Activated CD4-positive, alpha-beta memory T cell treated with anti-CD3 and anti-CD28 coated beads for 36 hours (primary cell): ENCODE measurements at places on chromosomes 6 and 20.

- H3K4me1 ChIP-seq: peaks cover 43% of the 10 kb centered on the region
- H3K36me3 ChIP-seq: no peaks in the 10 kb centered on the region
- DNase-seq: peak; percentile 49
- peaks cover 2% of the 10 kb centered on the region for H3K27me3 ChIP-seq
- no peak overlapping the region for H3K4me3 ChIP-seq
- H3K27ac ChIP-seq: no peak overlapping the region
Observed at GRCh38 chr6:149264629-149265028, 52.9 kb upstream of the TAB2 start.

DNA sequence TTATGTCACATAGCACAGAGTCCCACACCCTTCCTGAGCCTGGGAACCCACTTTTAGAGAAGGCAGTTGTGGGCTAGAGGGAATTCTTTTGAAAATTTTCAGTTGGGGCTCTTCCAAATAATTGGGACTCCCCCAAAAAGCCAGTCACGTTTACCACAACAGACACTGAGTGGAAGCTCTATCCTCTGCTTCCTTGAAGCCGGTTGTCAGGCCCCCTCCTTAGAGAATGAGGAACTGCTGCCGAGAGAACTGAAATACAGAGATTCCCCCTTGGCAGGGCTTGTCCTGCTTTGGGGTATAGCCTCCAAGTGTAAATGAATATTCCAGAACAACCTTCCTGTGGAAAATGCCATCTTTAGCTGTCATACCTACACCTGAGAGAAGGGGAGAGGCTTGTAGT is 2.7 kb upstream of the JAG1 start:
- H3K4me3 ChIP-seq: no peak overlapping the region
- no peaks in the 10 kb centered on the region for H3K36me3 ChIP-seq

GRCh38 chr6:47105469-47106178 is 63.5 kb upstream of the ADGRF1 start:
- no peaks in the 10 kb centered on the region for H3K36me3 ChIP-seq
- H3K4me3 ChIP-seq: no peak overlapping the region
- no peak overlapping the region for H3K27ac ChIP-seq
- H3K4me1 ChIP-seq: no peaks in the 10 kb centered on the region

DNA sequence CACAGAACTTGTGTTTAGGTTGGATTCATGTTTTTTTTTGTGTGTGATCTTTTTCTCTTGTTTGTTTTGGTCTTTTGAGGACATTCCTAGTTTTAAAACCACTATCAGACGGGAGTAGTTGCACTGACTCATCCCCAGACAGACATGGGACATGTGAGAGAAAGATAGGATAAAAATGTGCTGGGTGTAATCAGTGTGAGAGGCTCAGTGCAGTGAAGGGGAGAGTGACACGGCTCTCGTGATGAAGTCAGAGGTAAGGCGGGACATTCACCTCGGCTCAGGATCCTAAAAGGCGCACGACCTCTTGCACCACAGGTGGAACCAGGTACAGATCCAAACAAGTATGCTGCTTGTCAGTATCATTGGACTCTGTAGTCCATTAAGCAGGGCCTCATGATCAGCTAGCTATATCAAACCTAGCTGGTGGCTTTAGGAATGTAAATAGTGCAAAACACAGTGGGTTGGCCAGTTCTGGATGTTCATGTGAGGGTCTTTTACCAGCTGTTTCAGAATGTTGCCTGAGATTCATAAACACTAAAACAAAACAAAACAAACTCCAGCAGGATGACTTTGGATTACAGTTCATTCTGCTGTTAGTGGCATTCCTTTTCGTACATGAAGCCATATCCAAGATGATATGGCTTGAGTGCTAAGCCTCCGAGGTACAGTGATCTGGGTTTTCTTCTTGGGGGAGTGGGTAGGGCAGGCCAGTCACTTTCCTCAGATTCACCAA is 18.0 kb downstream of the FOXO3 start:
- no peaks in the 10 kb centered on the region for H3K27me3 ChIP-seq
- H3K4me3 ChIP-seq: no peak overlapping the region
- DNase-seq: no peak

- no peaks in the 10 kb centered on the region for H3K36me3 ChIP-seq
- H3K4me1 ChIP-seq: no peaks in the 10 kb centered on the region
- H3K27ac ChIP-seq: no peak overlapping the region
- H3K27me3 ChIP-seq: no peaks in the 10 kb centered on the region
- DNase-seq: no peak
Observed at GRCh38 chr6:165191461-165191860, 117.9 kb downstream of the C6orf118 start.

DNA sequence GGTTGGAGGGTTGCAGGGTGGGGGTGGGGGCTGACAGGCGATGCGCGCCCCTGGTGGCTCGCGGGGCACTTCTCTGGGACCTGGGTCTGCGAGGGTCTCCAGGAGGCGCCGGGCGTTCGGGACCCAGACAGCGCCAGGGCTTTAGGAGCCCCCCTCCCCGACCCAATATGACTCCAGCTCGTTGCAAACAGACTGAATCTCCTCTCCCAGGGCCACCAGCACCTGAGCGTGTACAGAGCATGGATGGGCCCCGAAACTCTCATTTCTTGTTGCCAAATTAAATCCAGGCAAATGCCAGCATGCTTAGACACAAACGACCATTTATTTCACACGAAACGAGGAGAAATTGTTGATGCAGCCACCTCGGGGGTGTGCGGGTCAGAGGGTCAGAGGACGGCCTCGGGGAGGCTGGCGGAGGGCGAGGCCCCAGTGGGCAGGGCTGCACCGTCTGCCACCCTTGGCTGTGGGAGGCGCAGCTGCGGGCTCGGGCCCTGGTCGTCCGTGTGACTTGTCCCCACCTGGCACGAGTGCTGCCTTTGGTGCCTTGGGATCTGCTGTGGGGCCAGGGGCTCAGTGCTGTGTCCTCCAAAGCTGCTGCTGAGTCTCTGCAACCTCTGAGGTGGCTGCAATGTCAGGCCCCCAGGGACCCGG is 20.9 kb upstream of the GATA5 start:
- H3K36me3 ChIP-seq: no peaks in the 10 kb centered on the region
- no peak overlapping the region for H3K4me3 ChIP-seq
- DNase-seq: peak; percentile 41
- H3K27ac ChIP-seq: no peak overlapping the region
- H3K4me1 ChIP-seq: peaks cover 15% of the 10 kb centered on the region

GRCh38 chr6:45813943-45814342 is 201.7 kb downstream of the CLIC5 start:
- H3K27ac ChIP-seq: peak overlapping the region; percentile 46
- H3K4me3 ChIP-seq: no peak overlapping the region
- no peak for DNase-seq
- peaks cover 6% of the 10 kb centered on the region for H3K36me3 ChIP-seq
- peaks cover 38% of the 10 kb centered on the region for H3K4me1 ChIP-seq

- no peak for DNase-seq
- no peak overlapping the region for H3K27ac ChIP-seq
- no peaks in the 10 kb centered on the region for H3K27me3 ChIP-seq
- H3K4me1 ChIP-seq: peaks cover 2% of the 10 kb centered on the region
- no peaks in the 10 kb centered on the region for H3K36me3 ChIP-seq
Observed at GRCh38 chr6:127464161-127464880, 5.1 kb upstream of the KIAA0408 start.

GRCh38 chr6:30826961-30827342 is 57.4 kb upstream of the DDR1 start:
- H3K36me3 ChIP-seq: peaks cover 7% of the 10 kb centered on the region
- no peaks in the 10 kb centered on the region for H3K27me3 ChIP-seq
- peaks cover 76% of the 10 kb centered on the region for H3K4me1 ChIP-seq
- peak overlapping the region; percentile 96 for H3K27ac ChIP-seq
- no peak overlapping the region for H3K4me3 ChIP-seq
- DNase-seq: peak; percentile 58

DNA sequence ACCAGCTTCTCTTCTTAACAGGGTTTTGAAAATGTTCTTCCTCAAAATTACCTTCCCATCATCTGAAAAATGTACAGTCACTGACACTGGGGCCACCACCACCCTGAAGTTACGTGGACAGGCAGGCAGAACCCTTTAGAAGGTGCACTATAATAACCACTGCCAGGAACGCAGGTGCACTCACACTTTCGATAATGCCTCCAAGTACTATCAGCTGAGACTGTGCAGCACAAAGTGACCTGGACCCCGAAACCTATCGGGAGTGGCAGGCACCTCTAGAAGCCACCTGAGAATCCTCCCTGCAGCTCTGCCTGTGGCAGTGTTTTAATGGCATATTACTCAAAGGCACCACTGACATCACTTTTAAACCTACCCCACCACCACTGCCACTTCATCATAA is 66.4 kb downstream of the TRERF1 start:
- H3K4me1 ChIP-seq: peaks cover 87% of the 10 kb centered on the region
- DNase-seq: no peak
- H3K27me3 ChIP-seq: no peaks in the 10 kb centered on the region
- H3K27ac ChIP-seq: no peak overlapping the region
- no peak overlapping the region for H3K4me3 ChIP-seq
- peaks cover 3% of the 10 kb centered on the region for H3K36me3 ChIP-seq

GRCh38 chr6:157569543-157569942 is 188.6 kb downstream of the ZDHHC14 start:
- H3K27ac ChIP-seq: no peak overlapping the region
- H3K27me3 ChIP-seq: peaks cover 2% of the 10 kb centered on the region
- no peak overlapping the region for H3K4me3 ChIP-seq
- peaks cover 14% of the 10 kb centered on the region for H3K4me1 ChIP-seq

DNA sequence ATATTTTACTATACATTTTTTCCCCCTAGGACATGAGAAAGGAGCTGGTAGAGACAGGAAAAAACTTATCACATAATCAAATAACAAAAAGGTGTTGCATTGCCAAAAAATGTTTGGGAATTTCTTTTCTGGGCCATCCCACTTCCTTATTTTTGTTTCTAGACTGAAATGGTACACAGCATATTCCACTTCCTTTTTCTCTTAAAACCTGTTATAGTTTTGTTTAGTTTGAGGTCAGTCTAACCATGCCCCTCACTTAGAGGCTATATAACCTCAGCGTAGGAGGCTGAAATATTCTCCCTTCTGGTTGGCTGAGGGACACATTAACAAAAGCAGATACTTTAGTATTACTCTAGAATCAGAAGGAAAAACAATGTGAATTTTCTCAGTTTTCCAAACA is 323.9 kb downstream of the GJA1 start:
- H3K27ac ChIP-seq: no peak overlapping the region
- DNase-seq: no peak
- no peak overlapping the region for H3K4me3 ChIP-seq
- no peaks in the 10 kb centered on the region for H3K27me3 ChIP-seq
- no peaks in the 10 kb centered on the region for H3K4me1 ChIP-seq
